H54 (cell line): ENCODE measurements at places on chromosomes 2 and 18.

GRCh38 chr2:237935740-237936452 lies 30.9 kb upstream of the UBE2F start:
- no peak for DNase-seq

DNA sequence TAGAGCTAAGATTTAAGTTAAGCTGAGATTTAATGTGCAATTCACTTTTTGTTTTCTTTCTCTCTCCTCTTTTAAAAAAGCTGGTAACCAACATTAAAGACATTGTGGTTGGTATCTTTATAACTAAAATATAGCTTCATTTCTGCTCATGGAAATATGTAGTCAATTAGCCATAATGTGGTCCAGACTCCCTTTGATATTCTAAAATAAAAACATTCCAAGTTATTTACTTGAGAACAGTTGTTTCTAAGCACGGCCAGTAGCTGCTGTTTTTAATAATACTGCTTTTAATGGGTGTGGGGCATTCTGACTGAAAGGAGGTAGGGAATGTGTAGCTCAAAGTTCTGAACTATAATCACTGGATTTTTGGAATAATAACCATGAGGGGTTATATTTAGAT lies 183.3 kb upstream of the FBXO11 start:
- DNase-seq: no peak

GRCh38 chr2:205965707-205966106 lies 120.3 kb downstream of the INO80D start:
- DNase-seq: no peak

DNA sequence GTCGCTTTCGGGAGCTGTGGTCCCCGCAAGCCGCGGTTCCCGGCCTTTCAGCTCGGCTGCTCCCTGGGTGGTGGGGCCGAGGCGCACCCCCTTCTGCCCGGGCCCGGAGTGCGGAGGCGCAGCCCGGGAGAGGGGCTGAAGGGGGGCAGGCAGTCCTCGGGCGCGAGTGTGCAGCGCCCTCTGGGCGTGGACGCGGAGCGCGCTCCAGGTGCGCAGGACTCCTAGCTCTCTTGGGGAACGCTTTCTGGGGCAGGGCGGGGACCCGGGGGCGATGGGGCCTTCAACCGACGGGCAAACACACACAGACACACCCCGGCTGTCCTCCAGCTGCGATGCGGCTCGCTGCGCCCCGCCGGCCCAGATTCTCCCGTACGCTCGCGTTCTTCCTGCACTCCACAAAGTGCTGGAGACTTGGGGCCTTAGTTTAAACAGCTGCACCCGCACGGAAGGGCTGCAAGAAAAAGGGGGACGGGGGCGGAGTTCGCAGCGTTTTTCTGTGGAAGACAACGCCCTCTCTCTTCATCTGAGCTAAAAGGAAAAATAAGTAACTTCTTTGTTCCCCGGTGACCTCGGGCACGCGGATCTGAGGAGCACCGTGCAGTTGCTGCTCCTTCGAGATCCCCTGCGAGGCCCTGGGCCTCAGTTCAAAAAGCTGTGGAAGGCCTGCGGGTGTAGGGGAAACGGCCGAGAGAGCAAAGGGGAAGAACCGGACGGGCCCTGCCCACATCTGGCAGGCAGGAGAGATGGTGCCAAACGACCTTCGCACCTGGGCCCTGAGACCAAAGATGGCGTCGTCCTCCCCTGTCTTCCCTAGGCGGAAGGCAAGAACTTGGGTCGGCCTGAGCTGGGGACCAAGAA lies 593 bp upstream of the SDC1 start:
- peak; percentile 68 for DNase-seq

DNA sequence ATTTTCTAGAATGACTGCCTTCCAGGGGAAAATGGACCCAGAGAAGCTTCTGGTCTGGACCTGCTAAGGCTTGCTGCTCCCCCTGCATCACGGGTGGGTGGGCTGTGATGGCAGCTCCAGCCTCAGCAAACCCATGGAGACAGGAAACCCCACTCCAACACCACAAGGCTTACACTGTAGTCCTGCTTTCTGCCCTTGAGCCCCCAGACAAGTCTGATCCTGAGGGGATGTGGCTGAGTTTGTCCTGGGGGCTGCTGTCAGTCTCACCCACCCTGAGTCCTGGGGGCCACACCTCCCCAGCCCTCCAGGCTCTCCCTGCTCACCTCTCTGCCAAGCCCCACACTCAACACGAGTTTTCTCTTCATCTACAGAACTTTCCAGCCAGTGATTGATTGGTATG lies 279.4 kb downstream of the EIPR1 start:
- no peak for DNase-seq

DNA sequence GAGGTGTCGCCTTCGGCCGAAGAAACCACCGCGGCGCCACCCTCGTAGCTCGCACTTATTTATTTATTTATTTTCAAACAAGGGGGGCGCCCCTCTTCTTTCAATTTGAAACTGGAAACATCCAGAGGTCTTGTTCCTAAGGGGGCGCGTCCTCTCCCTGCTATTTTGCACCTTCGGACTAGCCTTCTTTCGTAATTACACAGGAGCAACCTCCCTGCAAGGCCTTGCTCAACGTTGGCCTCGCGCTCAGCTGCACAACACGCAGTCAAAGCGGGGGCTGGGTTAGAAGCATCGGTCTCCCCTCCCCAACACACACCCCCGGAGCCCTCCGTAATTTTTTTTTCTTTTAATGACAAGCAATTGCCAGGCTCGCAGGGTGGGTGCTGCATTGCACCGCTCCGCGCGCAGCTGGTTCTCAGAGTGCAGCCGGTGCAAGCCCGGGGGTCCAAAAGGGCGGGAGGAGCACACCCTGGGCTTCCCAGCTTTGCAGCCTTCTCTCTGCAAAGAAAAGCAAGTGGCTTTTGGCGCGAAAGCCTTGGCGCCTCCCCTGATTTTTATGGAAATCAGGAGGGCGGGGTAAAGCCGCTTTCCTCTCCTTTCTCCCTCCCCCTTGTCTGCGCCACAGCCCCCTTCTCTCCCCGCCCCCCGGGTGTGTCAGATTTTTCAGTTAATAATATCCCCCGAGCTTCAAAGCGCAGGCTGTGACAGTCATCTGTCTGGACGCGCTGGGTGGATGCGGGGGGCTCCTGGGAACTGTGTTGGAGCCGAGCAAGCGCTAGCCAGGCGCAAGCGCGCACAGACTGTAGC lies at the start of gene MYCN:
MYCN (plus strand) TSS at position 697 of the 807 bp plus-strand sequence. CDS start 1,515 bp downstream, outside the sequence.
- no peak for DNase-seq

DNA sequence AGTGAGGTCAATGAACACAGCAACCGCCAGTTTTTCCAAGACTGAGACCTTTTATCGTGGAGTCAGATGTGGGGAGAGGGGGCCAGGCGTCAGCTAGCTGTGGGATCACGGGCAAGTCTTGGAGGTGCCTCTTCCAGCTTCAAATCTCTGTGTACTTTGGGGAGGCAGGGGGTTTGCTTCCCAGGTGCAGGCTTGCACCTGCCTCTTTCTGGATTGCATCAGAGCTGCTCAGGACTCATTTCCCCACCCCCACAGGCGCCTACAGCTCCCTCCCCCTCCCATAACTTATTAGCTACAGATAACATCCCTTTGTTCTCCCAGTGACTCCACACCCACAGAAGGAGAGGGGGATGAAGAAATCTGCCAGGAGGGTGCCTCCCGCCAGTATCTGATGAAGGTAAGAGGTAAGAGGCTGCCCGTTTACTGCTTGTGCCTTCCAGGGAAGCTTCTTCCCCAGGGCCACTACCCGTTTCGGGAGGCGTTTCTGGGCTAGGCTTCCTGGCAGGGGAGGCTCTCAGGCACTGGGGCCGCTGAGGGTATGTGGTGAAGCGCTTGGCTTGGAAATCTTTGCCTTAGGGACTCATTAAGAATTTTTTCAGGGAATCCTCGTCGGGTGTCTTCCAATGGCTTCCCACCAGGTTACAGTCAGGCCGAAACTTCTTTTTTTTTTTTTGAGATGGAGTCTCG lies 18.8 kb upstream of the MRPL33 start:
- no peak for DNase-seq

GRCh38 chr2:48545244-48545643 lies 15.3 kb downstream of the STON1 start:
- no peak for DNase-seq

DNA sequence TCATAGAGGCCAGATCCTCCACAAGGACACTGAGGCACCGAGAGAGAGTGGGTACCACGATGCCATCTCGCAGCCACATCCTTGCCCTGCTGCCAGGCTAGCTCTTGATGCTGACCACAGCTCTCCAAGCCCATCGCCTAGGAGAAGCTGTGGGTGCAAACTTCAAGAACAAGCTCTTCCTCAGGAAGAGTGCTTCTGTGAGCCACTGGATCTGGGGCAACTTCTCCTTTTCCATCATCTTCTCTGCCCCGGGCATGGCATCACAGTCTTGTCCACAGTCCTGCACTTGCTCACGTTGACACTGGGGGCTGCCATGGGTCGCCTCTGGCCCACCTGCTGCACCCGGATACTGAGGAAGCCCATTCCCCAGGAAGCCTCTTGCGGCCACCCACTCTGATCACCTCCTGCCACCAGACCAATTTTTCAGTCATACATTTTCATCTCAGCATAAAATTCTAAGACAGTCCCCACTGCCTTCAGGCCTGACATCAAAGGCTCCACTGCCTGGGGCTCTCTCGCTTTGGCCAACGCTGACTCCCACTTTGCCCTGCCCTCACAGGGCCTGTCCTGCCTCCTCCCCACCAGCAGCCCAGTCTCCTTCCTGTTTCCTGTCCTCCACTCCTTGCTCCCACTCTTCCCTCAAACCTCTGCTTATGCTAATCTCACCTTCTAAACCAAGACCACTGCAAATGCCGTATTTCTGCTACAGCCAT lies 243.9 kb downstream of the AFF3 start:
- DNase-seq: no peak

GRCh38 chr2:227376656-227377396 lies 2.3 kb downstream of the TM4SF20 start:
- DNase-seq: no peak

DNA sequence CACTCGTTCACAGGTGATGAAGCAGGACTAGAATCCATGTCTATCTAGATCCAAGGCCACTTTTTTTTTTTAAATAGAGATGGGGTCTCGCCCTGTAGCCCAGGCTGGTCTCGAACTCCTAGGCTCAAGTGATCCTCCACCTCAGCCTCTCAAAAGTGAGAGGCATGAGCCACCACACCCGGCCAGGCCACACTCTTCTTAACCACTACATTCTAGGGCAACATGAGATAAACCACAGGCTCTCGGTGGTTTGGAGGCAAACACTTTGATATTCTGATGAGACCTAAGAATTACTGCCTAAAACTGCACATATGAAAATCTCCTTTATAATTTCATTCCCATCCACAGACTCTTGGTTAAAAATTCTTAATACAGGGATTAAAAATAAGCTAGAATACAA lies 51.8 kb downstream of the USP34 start:
- no peak for DNase-seq

GRCh38 chr2:216024779-216025336 lies 11.5 kb upstream of the MREG start:
- no peak for DNase-seq

- DNase-seq: no peak
Observed at GRCh38 chr2:130289780-130290179, 52.9 kb upstream of the IMP4 start.

DNA sequence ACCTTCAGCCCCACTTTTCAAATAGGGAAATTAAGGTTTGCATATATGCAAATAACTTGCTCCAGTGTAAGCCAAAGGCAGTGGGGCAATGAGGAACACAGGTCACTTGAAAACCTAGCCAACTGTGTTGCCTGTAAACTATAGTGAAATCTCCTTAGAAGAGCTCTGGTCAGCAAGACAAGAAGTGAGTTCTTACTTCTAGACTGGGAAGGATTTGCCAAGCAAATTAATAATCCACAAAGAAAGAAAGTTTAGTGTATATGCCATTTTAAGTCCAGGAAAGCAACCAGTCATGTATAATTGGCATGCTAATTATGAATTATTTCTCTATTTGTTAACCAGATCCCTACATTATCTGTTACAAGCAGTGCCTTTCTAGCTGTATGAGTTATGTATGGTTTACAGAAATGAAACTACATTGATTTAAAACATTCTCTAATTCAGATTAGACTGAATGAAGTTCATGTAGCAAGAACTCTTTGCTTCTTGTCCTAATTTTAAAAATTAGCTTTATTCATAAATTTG lies 129.9 kb downstream of the MTX2 start:
- DNase-seq: no peak

- no peak for DNase-seq
Observed at GRCh38 chr2:137888845-137889244, 75.4 kb upstream of the HNMT start.

DNA sequence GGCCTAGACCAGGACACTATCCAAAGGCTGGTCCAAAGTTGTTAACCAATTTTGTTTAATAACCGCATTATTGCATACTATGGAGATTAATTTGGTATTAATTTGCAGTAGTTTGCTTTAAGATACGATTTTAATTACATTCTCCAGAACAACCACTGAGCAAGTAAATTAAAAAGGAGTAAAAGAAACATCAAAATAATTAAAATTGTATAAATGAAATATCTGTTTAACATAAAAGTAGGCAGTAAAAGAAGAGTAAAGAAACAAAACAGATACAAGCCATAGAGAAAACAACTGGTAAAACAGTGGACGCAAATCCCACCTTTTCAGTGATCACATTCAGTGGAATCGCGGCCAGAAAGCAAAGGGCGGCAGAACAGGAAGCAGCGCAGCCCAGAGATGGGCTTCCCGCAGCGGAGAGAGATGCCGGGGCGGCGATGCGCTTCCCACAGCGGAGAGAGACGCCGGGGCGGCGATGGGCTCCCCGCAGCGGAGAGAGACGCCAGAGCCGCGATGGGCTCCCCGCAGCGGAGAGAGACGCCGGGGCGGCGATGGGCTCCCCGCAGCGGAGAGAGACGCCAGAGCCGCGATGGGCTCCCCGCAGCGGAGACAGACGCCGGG lies 176.8 kb downstream of the RTP5 start:
- no peak for DNase-seq

- DNase-seq: no peak
Observed at GRCh38 chr18:26133652-26134051, at the start of gene PSMA8. Gene PSMA8, plus strand, starts transcription at chr18:26133869. Its CDS starts 97 bp downstream, at chr18:26133966.

- DNase-seq: no peak
Observed at GRCh38 chr18:35835366-35835765, 137.1 kb upstream of the RMP24 start.

- no peak for DNase-seq
Observed at GRCh38 chr2:19733951-19734425, 167.8 kb downstream of the TTC32 start.

- peak; percentile 61 for DNase-seq
Observed at GRCh38 chr2:42835577-42836371, 43.4 kb upstream of the HAAO start.

- no peak for DNase-seq
Observed at GRCh38 chr2:33448220-33448899, 28.1 kb upstream of the RASGRP3 start.
